ENCODE measurements at places on chromosomes 7 and 10.

DNA sequence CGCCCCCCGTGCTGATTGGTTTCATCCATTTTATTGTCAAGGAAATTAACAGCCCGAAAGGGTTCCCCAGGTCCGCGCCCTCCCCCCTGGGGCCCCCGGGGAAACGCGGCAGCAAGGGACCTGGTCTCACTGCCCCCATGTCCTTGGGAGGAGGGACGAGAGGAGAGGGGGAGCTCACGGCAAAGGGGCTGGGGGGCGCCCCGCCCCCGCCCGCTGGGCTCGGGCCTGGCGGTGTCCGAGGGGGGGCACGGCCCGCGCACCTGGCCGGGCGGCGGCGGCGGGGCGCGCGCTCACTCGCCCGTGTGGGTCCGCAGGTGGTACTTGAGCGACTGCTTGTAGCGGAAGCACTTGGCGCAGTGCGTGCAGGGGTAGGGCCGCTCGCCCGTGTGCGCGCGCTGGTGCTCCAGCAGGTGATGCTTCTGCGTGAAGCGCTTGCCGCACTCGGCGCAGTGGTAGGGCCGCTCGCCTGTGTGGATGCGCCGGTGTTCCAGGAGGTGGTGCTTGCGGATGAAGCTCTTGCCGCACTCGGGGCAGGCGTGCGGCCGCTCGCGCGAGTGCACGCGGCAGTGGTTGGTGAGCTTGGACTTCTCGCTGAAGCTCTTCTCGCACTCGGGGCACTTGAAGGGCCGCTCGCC is 29.3 kb downstream of the ZNF777 start:
- no peak for DNase-seq

- DNase-seq: no peak
These were observed 222.0 kb downstream of the PRPF18 start for GRCh38 chr10:13808556-13809391.

GRCh38 chr10:124648738-124649137 is 95.4 kb downstream of the FAM53B start:
- peak; percentile 89 for DNase-seq

DNA sequence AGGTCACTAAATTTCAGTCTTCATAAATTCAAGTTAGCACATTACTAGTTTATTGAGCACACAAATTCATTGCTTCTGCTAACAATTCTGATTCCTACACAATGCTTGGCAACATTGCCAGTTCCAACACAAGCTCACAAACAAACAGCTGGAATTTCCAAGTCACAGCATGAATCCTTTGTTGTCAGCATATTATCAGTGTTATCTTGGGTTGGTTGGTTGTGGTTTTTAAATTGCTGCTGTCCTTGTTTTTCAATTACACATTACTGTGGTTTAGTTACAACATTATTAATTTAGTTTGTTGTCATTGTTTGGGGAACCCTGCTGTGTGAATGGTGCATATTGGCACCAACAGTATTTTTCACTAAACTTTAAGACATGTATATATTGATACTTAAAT is 86.0 kb upstream of the ARID5B start:
- no peak for DNase-seq

DNA sequence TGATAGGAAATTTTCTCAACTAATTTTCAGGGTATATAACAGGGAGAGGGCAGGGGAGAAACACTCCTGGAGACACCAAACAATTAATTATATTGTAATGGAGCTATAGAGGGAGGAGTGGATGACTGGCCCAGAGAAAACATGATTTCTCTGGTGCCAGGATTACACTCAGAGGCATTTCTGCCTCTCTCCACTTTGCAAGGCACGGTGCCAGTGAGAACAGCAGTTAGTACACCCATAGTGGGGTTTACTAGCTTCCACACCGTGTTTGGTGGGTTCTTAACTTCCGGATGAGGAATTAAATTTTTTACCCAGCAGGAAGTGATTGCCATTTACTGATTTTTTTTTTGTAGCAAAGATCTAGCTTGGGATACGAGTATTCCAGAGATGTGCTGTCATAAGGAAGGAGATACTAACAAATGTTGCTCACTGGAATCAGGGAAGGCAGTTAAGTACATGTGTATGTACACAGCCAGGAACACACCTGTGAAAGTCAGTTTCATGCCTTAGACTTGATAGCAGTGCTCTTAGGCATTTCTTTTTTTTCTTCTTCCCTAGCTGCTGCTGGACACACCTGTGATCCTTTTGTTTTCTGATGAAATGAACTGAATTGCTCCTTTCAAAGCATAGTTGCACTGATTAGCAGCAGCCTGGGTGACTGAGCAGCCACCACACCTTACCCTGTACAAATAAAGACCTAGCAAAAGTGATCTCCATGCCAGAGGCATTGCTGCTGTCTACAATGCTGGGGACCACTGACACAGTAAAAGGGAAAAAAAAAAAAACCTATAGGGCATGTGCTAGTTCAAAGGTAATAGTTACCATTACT is 58.1 kb downstream of the POLL start:
- no peak for DNase-seq

DNA sequence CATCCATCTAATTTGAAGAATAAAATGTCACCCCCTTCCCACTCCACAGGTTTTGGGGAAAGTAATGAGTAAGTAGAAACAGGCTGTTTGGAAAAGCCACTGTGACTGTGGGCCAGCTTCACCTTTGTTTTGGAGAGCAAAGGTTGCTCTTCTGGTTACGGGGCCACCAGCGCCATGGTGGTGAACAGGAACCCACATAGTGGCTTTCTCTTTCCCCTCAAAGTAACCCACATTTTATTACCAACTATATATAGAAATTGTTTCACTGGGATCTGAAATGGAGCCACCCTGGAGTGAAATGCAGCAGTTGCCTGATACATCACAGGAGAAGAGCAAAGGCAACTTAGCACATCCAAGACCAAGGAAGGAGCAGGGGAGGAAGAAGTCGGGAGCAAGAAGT is 112.3 kb upstream of the EFCAB10 start:
- no peak for DNase-seq

GRCh38 chr10:63265683-63266235 is 132.6 kb downstream of the NRBF2 start:
- no peak for DNase-seq

DNA sequence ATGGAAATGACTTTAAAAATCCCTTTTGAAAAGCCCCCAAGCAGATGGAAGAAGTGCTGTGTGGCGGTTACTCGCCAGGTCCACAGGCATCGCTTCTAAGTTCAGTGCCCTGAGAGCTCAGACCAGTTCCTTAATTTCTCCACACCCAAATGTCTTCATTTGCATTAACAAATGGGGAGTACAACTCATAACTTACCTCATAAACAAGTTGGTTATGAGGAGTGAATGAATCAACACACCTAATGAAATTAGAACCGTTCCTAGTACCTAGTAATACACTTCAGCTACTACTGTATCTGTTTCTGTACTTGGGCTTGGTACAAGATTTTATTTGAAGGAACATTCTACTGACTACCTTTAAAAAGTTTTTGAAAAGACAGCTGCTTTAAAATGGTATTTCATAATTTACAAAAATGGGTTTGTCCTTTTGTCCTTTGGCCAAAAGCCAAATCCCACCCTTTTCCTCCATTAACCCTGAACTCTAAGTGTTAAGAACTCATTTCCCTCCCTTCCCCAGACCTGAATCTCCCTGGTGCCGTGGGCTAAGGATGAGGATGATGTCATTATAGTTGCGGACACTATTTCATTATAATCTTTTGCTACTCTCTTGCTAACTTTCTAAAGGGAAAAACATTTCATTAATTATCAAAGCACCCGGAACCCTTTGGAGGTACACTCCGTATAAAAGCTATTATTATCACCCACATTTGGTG is 221.5 kb upstream of the CELF2 start:
- DNase-seq: no peak

- DNase-seq: no peak
These were observed 663 bp downstream of the HERPUD2 start for GRCh38 chr7:35694161-35694783.

DNA sequence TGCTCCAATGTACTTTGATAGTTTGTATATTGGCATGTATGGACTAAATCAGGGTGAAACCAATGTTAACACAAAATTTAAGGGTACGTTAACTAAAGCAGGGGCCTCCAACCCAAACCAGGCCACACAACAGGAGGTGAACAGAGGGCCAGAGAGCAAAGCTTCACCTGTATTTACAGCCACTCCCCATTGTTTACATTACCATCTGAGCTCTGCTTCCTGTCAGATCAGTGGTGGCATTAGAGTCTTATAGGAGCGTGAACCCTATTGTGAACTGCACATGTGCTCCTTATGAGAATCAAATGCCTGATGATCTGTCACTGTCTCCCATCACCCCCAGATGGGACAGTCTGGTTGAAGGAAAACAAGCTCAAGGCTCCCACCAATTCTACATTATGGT is 62.0 kb upstream of the SCIN start:
- DNase-seq: no peak

- DNase-seq: no peak
These were observed 47.2 kb downstream of the PYROXD2 start for GRCh38 chr10:98367604-98368451.

DNA sequence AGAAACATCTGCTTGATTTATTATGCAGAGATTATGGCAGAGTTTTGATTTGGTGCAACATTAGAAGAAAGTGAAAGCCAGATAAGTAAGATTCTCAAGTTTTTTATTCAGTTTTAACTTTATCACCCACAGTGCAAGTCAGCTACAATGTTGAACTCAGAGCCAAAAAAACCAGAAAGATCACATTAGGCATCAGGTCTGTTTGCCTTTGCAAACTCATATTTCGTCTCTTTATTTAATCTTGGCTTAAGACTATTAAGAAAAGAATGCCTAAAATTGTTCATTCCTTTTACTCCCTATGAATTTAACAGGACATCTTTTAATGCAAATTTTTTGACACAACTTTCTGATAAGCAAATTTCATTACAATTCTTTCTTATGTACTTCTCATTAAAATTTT is 76.0 kb upstream of the TMEM26 start:
- DNase-seq: no peak

- DNase-seq: peak; percentile 71
These were observed 86.0 kb downstream of the SLC37A3 start for GRCh38 chr7:140312141-140312846.

DNA sequence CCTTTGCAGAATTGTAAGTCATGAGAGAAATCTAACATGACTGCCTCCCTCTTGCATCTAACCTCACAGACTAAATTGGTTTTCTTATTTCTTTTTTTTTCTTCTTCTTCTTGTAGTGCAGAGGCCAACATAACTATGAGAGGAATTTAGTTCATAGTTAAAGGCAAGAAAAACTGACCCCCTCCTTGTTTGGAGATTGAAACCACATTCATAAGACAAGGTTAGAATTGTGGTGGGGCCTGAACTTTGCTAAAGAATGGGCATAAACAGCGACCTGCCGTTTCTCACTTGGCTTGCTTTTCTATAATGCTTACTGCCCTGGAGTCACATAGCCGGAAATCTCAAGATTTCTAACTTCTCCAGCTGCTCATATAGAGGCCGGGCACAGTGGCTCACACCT is 2.4 kb upstream of the POLM start:
- DNase-seq: no peak

DNA sequence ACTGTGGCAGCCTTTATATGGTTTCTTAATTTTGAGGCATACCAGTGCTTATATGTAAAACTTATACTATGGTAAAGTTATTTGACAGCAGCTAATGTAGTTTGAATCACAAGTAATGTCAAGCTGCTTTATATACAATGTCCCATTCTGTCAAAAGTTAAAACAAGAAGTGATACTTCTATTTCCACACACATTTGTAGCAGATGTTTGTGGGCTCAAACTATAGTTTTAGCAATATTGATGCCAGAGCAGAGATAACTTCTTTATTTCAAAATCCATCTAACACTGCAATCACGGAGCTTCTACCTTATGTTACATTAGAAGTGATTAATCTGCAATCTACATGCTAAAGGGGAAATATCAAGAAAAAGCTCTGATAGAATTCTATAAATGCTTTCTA is 149.6 kb downstream of the ADK start:
- DNase-seq: peak; percentile 90
